ENCODE measurements at places on chromosomes 7 and 10. TPM values are rescaled to one million over a fixed set of nuclear protein-coding genes. Genes with fewer than 3 reads are reported as not detected.

The MMD2 gene
- not detected for total RNA-seq

The PSD gene
- total RNA-seq, result 0.43 TPM

The OR2A12 gene
- total RNA-seq, result not detected

The PNLIP gene
- total RNA-seq, result not detected

The LRRC4 gene
- 1.7 TPM for total RNA-seq

The OR6B1 gene
- total RNA-seq, result not detected

The PKD2L1 gene
- total RNA-seq, result not detected

The RNF133 gene
- total RNA-seq, result not detected

The FAM25A gene
- 10.8 TPM for total RNA-seq

The SDK1 gene
- total RNA-seq, result 1.7 TPM

The SPAG6 gene
- not detected for total RNA-seq

The FXYD4 gene
- total RNA-seq, result not detected

The GALNT17 gene
- not detected for total RNA-seq

The ITGA8 gene
- total RNA-seq, result not detected

The LIPK gene
- total RNA-seq, result 0.48 TPM

The PON2 gene
- total RNA-seq, result 52.0 TPM

The FRMPD2 gene
- total RNA-seq, result 1.7 TPM

The GARIN1A gene
- total RNA-seq, result not detected

The USP6NL gene
- total RNA-seq, result 8.9 TPM

The BAMBI gene
- 8.2 TPM for total RNA-seq

The IFT22 gene
- total RNA-seq, result 9.6 TPM

The RBM48 gene
- 5.1 TPM for total RNA-seq

The HECW1 gene
- total RNA-seq, result not detected

The CRHR2 gene
- not detected for total RNA-seq

The CYP26C1 gene
- 0.24 TPM for total RNA-seq

The MSS51 gene
- 0.24 TPM for total RNA-seq

The CYP2W1 gene
- not detected for total RNA-seq

The ABCB1 gene
- total RNA-seq, result 0.64 TPM

The SCART1 gene
- total RNA-seq, result 1.4 TPM

The CTAGE6 gene
- under 0.01 TPM for total RNA-seq

The RHOBTB1 gene
- 7.2 TPM for total RNA-seq

The CYP2C19 gene
- not detected for total RNA-seq

The A1CF gene
- not detected for total RNA-seq

The LRIT1 gene
- not detected for total RNA-seq

The FAM131B gene
- total RNA-seq, result 0.21 TPM

The C10orf120 gene
- not detected for total RNA-seq

The AOAH gene
- total RNA-seq, result not detected

The ZFYVE27 gene
- total RNA-seq, result 19.6 TPM

The ZNF32 gene
- 27.3 TPM for total RNA-seq

The TAC1 gene
- total RNA-seq, result 2.9 TPM

The GPR37 gene
- total RNA-seq, result 1.4 TPM

The ARHGAP12 gene
- 29.4 TPM for total RNA-seq

The RBM20 gene
- total RNA-seq, result under 0.01 TPM

The MYL7 gene
- not detected for total RNA-seq

The MMP21 gene
- not detected for total RNA-seq

The SPACDR gene
- 0.85 TPM for total RNA-seq

The CFAP43 gene
- 0.48 TPM for total RNA-seq

The CYP2C18 gene
- 0.24 TPM for total RNA-seq

The ASZ1 gene
- not detected for total RNA-seq

The PCGF5 gene
- total RNA-seq, result 27.7 TPM

The ABLIM1 gene
- 63.4 TPM for total RNA-seq

The CHST3 gene
- 20.0 TPM for total RNA-seq

The FAM237B gene
- not detected for total RNA-seq

The CADPS2 gene
- total RNA-seq, result 4.0 TPM

The MYOZ1 gene
- total RNA-seq, result not detected

The ZCWPW1 gene
- total RNA-seq, result 1.4 TPM

All from tracheal epithelial cell (primary cell).